ENCODE measurements at places on chromosomes 2 and 18.
A peak's percentile ranks its signal among the peaks of the same experiment; 100 is the strongest.

DNA sequence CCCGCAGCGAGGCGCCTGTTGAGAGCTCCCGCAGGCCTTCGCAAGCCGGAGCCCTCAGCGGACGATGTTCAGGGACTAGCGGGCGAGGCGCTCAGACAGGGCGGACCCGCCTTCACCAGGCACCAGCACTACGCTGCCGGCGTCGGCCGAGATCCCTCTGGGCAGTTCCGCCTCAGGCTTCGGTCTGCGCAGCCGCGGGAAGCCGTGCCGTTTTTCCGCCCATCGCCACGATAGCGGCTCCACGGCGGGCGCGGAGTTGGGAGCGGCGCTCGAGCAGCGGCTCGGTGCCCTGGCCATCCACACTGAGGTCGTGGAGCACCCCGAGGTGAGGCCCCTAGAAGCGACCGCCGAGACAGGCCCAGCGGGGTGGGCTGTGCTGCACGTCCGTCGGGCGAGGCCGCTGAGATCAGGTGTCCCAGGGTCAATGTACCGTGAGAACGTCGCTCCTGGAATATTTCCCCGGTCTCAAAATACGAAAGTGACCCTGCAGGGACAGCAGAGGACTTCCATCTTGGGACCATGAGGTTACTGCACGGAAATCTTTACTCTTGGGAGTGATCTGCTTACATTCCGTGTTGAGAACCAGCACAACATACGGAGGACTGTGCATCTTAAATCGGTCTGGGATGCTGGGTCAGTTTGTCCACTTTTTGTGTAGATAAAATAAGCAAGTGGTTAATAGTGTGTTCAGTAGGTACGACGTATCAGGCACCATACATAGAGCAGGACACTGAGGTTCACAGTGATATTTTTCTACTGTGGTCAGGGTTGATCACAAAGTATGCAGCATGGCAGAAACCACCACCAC, 13.3 kb upstream of the MTIF2 start:
- no peaks in the 10 kb centered on the region for H3K27me3 ChIP-seq
- peak; percentile 92 for DNase-seq
- peaks cover 4% of the 10 kb centered on the region for H3K36me3 ChIP-seq
- peak overlapping the region; percentile 94 for H3K27ac ChIP-seq
- peak overlapping the region; percentile 76 for H3K4me3 ChIP-seq

DNA sequence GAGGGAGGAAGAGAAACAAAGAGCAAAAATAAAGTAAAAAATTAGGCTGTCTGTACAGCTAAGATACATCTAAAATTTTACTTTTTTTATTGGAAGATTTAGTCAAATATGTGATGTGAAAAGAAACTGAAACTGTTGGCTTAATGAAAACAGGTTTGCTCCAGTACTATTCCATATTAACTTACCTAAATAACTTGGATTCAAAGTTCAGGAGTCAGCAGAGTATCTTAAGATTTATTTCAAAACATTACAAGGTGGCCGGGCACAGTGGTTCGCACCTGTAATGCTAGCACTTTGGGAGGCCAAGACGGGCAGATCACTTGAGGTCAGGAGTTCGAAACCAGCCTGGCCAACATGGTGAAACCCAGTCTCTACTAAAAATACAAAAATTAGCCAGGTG, 197.9 kb downstream of the PDE11A start:
- no peaks in the 10 kb centered on the region for H3K36me3 ChIP-seq
- no peaks in the 10 kb centered on the region for H3K27me3 ChIP-seq
- no peaks in the 10 kb centered on the region for H3K4me1 ChIP-seq

DNA sequence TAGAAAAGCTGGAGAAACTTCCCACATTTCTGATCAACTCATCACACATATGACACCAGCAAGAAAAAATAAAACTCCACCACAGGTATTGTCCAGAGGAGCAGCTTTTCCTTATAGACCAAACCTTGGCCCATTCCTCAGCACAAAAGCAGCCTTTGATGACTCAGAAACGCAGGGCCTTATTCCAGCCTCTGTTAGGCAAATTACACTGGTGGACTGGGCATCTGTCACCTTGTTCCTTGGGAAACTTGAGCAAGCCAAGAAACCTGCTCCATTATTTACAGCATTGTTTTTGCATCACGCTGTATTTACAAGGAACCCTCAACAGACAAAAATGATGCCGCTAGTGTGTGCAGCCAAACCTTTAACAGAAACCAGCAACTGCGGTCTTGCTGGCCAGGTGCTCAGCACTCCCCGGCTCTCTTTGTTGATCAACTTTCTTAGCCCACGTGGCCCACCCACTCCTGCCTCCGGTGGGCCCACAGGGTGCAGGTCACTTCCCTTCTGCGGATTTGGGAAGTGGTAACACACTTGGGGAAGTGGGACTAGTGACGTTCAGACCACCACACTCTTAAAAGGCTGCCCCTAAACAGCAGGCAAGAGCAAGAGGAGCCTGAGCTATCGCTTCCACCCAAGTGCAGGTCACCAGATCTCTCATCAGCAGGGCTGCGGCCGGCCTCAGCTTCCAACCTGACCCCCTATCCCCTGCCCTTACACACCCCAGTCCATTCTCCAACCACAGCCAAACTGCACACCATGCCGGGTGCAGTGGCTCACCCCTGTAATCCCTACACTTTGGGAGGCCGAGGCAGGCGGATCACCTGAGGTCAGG, 1.5 kb downstream of the AP1S3 start:
- no peak overlapping the region for H3K4me3 ChIP-seq
- H3K27ac ChIP-seq = no peak overlapping the region
- H3K4me1 ChIP-seq = peaks cover 8% of the 10 kb centered on the region
- no peaks in the 10 kb centered on the region for H3K27me3 ChIP-seq

- DNase-seq = no peak
- no peaks in the 10 kb centered on the region for H3K36me3 ChIP-seq
- H3K27ac ChIP-seq = no peak overlapping the region
- H3K4me3 ChIP-seq = no peak overlapping the region
- H3K4me1 ChIP-seq = peaks cover 24% of the 10 kb centered on the region
These were observed 118.9 kb upstream of the STON1 start for GRCh38 chr2:48411046-48411445.

- no peak for DNase-seq
- no peak overlapping the region for H3K4me3 ChIP-seq
- no peaks in the 10 kb centered on the region for H3K27me3 ChIP-seq
These were observed 47.4 kb upstream of the ITGB6 start for GRCh38 chr2:160247296-160248035.

- no peak overlapping the region for H3K4me3 ChIP-seq
- no peaks in the 10 kb centered on the region for H3K36me3 ChIP-seq
- H3K4me1 ChIP-seq = peaks cover 24% of the 10 kb centered on the region
These were observed 103.5 kb upstream of the MAP3K20 start for GRCh38 chr2:172972005-172972619.

DNA sequence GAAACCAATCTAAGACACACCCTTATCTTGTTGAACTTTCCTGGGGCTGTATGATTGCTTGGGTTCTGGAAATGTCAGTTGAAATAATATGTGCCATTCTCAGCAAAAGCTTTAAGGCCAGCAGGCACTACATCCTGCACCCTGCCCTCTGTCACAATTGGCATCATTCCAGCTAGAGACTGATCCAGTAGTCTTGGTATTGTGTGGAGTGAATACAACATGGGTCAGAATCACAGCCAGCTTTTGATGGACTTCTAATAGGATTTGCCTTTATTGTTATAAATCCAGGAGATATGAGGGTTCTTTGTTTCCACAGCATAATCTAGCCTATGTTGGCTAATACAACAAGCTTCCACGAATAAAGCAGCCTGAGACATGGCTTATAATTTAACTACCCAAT, 617.0 kb upstream of the CDH2 start:
- DNase-seq = no peak
- no peak overlapping the region for H3K4me3 ChIP-seq
- H3K36me3 ChIP-seq = no peaks in the 10 kb centered on the region
- no peak overlapping the region for H3K27ac ChIP-seq

DNA sequence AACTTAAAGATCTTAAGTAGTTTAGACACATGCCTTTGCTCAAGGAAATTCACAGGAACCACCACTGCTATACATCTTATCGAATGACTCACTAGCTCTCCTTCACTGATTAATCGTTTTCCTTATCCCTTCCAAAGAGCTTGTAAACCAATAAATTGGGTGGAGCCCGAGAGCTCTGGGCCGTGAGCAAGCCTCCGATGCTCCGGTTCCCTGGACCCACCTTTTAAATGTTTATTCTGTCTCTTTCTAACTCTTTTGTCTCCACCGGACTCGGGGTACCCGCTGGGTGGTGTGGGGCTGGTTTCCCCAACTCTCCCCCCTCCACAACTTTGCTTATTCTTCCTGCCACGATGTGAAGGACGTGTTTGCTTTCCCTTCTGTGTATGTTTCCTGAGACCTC, 292.9 kb upstream of the TMEFF2 start:
- no peak overlapping the region for H3K4me3 ChIP-seq

- H3K27ac ChIP-seq = no peak overlapping the region
- H3K4me1 ChIP-seq = no peaks in the 10 kb centered on the region
- DNase-seq = no peak
- H3K27me3 ChIP-seq = no peaks in the 10 kb centered on the region
- H3K36me3 ChIP-seq = no peaks in the 10 kb centered on the region
- H3K4me3 ChIP-seq = no peak overlapping the region
These were observed 156.7 kb downstream of the EVA1A start for GRCh38 chr2:75403991-75404428.

GRCh38 chr2:66814916-66815315, 380.0 kb downstream of the MEIS1 start:
- H3K36me3 ChIP-seq = no peaks in the 10 kb centered on the region
- no peak for DNase-seq

DNA sequence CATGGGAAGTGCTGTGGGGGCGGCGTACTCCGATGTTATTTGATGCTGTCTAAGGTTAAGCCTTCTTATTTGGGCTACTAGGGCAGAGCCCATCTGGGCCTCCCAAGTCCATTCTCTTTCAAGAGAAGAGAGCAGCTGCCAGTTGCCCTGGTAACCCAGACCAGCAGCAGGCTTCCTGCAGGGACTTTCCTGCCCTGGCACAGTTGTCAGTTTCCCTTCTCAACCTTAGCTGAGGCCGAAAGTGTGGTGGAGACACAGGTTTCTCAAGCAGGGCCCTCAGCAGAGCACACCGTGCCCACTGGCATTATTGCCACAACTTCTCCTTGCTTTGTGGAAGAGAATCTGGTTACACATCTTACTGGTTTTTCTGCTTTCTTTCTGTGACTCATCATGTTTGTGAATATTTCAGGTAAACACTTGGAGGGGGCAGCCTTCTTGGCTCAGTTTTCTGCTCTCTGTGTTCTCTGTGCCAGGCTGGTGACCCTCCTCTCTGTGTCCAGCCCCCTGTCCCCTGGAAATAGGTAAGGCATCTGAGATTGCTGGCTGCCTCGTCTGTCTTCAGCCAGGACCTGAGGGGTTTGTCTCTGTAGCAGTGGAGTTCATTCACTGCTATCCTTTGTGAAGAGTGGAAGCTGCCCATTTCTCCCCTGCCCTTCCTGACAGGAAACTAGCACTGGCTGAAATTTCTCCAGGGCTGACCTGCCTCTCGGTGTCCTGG, 111.0 kb downstream of the B3GNT2 start:
- no peak overlapping the region for H3K4me3 ChIP-seq
- H3K4me1 ChIP-seq = peaks cover 52% of the 10 kb centered on the region
- peak overlapping the region; percentile 61 for H3K27ac ChIP-seq
- no peaks in the 10 kb centered on the region for H3K27me3 ChIP-seq

DNA sequence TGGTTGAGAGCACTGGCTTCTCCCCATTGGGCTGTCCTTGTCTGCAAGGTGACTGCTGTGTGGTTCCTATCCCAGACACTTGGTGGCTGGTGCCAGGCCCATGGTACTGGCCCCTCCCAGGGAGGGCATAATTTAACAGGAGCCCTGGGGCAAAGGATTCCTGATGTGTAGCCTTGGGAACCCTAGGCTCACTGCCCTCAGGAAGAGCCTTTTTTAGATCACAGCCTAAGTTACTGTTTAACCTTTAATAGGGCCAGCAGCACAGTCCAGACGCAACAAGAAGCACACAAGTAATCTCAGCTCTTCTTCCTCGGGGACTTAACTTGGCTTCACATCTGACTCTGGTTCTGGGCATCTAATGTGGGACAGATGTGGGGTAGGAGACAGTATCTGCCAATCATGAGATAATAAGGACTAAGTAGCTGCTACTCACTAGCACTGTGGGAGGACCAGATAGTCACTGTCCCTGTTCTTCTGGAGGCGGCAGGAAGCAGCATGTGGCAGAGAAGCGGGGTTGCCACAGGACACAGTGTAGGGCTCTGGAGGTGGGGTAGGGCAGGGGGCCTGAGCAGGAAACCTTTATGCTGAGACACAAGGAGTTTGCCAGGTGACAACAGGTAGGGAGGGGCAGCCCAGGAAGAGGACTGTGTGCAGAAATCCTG, 136.3 kb downstream of the TMEM17 start:
- H3K27me3 ChIP-seq = no peaks in the 10 kb centered on the region
- DNase-seq = no peak
- H3K27ac ChIP-seq = no peak overlapping the region
- no peak overlapping the region for H3K4me3 ChIP-seq
- no peaks in the 10 kb centered on the region for H3K36me3 ChIP-seq
- H3K4me1 ChIP-seq = no peaks in the 10 kb centered on the region

DNA sequence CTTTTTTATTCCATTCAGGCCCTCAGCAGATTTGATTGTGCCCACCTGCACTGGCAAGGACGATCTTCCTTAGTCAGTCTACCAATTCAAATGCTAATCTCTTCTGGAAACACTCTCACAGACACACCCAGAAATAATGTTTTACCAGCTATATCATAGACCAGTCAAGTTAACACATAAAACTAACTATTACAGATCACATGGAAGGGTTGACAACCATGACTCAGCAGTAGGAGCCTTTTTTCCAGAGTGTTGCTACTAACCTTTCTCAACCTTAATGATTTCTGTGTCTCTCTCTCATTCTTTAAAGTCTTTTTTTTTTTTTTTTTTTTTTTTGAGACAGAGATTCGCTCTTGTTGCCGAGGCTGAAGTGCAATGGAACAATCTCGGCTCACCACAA, 143.5 kb upstream of the MSH6 start:
- H3K27ac ChIP-seq = no peak overlapping the region
- DNase-seq = no peak
- H3K36me3 ChIP-seq = no peaks in the 10 kb centered on the region
- H3K4me3 ChIP-seq = no peak overlapping the region
- no peaks in the 10 kb centered on the region for H3K4me1 ChIP-seq
- H3K27me3 ChIP-seq = no peaks in the 10 kb centered on the region

All from heart left ventricle (tissue), 16 donors.